ENCODE measurements at places on chromosomes 1 and 21. TPM values are rescaled to one million over a fixed set of nuclear protein-coding genes. Genes with fewer than 3 reads are reported as not detected.

GRCh38 chr21:38784458-38785266 is 21.1 kb upstream of the ETS2 start:
- no peak for DNase-seq

- no peak for DNase-seq
Observed at GRCh38 chr1:247118946-247119446, 14.8 kb upstream of the ZNF669 start.

DNA sequence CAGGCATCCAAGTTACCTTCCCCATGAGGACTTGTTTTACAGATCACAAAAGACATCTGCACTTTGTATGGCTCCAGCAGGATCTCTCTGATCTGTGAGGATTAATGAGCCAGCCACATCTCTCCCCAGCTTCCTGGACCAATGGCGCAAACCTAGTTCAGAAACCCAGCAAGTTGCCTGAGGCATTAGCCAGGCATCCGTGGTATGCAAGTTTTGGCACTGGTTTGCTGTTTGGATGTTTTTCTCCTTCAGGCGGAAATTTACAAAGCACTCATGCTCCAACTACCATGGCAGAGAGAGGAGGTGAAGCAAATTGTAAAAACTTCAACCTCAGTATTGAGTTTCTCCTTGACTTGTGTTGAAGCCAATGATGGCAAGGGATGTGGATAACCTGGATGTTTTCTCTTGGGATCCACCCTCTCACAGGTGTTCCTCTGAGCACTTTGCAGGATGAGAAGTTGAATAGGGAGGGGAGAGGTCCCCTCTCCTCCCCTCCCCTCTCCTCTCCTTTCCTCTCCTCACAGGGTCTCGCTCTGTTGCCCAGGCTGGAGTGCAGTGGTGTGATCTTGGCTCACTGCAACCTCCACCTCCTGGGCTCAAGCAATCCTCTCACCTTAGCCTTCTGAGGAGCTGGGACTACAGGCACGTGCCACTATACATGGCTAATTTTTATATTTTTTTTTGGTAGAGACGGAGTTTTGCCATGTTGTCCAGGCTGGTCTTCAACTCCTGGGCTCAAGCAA is 25.6 kb upstream of the ENO1 start:
- no peak for DNase-seq

MROH9 gene
- total RNA-seq = not detected

C4BPB gene
- not detected for total RNA-seq

Data from dorsolateral prefrontal cortex (tissue), 122 donors.